Activated CD4-positive, alpha-beta memory T cell treated with anti-CD3 and anti-CD28 coated beads, Interleukin-2, amount 10 ng/mL, durations not matched to agents 7 days and 5 days (primary cell): ENCODE measurements at places on chromosomes 12 and 14. TPM values are rescaled to one million over a fixed set of nuclear protein-coding genes. Genes with fewer than 3 reads are reported as not detected.

RPL36AL gene
- 320 TPM for total RNA-seq

CMKLR1 gene
- not detected for total RNA-seq

- no peak for DNase-seq
These were observed 224.2 kb upstream of the EEA1 start for GRCh38 chr12:93153321-93153720.

TTC7B gene
- 8.8 TPM for total RNA-seq

PPP2R5E gene
- 46.3 TPM for total RNA-seq

DNA sequence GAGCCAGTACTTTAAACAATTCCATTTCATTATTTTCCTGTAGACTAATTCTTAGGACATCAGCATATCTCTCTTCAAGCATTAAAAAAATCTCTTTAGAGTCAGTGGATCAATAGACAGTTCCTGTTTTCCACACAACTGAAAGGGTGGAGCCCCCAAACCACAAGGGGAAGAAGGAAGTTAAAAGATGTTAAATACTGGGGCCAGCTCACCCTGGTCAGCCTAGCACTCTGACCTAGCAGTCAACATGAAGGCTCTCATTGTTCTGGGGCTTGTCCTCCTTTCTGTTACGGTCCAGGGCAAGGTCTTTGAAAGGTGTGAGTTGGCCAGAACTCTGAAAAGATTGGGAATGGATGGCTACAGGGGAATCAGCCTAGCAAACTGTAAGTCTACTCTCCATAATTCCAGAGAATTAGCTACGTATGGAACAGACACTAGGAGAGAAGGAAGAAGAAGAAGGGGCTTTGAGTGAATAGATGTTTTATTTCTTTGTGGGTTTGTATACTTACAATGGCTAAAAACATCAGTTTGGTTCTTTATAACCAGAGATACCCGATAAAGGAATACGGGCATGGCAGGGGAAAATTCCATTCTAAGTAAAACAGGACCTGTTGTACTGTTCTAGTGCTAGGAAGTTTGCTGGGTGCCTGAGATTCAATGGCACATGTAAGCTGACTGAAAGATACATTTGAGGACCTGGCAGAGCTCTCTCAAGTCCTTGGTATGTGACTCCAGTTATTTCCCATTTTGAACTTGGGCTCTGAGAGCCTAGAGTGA, at the start of gene LYZ:
TSS of gene LYZ (plus strand) at position 220 of the 777 bp plus-strand sequence. CDS start at position 248, 28 bp downstream.
- no peak for DNase-seq

- DNase-seq, result no peak
These were observed 101.4 kb downstream of the TTC7B start for GRCh38 chr14:90714811-90715210.

VSX2 gene
- not detected for total RNA-seq

DNA sequence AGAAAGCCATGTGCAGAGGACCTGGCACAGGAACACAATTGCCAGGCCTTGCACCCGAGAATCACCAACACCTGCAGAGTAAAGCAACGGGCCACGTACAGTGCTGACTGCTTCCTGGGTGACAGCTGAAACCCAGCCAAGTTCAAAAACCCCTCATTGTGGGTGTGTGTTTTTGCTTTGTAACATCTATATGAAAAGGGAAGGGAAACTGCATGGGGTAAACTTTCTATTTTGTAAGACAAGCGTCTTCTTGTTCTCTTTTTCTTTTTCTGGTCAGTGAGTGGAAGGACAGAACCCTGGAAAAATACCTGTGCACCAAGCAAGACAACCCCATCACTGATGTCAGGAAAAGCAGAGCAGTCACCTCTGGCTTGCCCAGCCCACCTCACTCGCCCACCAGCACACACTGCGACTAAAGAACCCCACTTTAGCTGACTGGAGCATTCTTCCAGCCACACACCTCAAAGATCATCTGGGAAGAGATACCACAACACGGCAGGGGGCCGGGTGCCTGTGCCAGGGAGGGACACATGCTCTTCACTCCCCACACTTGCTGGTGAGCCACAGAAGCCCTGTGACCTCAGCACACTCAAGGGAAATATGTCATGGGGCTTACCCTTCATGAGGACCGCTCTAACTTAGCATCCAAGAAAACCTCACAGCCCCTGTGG, 172.3 kb downstream of the NDUFA12 start:
- DNase-seq, result no peak

DDX23 gene
- total RNA-seq, result 127 TPM

DNA sequence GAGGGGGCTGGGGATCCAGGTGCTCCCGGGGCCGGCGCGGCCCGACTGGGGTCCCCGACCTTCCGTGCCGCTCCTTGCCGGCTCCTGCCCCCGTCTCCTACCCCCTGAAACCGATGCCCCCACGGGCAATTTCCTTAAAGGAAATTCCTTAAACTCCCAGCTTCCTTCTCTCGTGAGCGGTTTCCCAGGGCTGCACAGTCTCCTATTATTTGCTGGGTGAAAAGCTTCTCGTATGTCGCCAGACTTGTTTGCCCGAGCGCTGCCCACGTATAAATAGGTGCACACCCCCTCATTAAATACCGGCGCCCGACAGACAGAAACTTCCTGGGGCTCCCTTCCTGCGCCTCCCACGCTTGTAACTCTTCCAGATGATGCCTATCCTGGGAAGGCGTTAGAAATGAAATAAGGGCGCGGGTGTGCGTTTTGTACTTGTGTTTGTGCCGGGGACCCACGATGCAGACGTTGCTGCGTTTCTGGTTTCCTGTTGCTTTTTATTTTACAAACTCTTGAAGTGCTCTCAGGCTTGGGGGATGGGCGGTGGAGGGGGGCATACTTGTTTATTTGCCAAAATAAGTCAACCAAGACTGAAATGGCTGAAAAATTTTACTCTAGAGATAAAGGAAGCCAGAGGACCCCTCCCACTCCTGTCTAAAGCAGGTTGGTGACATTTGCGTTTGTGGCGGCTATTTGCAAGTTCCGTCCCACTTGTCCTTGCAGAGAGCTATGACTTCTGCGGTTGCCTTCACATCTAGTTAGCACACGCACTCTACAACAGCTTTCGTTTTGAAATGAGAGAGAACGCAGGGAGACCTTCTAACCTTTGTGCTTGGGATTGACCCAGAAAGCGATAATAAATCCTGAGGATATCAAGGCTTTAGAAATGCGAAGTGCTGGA, 1.0 kb downstream of the HIP1R start:
- peak; percentile 62 for DNase-seq

- no peak for DNase-seq
These were observed 163.0 kb upstream of the FOXG1 start for GRCh38 chr14:28603606-28604005.

DNA sequence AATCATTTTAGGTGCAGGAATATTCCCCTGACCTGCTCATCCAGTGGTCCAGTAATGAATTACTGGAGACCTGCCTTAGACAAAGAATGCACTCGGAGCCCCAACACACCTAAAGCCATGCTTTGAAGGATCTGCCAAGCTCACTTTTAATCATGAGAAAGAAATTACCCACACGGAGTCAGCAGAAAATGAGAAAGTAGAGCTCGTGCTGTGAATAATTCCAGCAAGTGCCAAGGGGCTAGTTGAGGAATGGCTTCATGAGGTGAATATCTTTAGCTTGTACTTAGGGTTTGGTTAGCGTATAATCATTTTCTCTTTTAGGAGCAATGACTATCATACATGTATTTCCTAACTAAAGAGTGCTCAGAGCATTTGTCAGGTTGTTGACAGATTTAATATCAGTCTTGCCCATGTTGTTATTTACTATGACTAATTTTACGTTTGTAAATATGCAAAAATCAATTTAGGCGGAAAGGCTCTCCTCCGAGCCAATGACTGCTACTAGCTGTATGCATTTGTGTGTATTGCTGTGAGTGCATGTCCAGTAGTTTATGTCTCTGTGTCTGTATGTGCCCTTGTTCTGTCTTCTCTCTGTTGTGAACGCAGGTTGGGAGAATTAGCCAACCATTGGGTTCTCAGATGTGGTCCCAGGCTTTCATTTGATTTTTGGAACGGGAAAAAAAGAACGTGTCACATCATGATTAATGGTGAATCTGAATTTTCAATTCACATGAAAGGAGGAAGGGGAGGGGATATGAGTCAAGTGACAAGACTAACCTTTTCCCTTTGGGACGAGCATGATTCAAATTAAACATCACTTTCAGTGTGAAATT, 98.4 kb downstream of the RMST start:
- no peak for DNase-seq

- DNase-seq, result peak; percentile 65
These were observed 1.4 kb downstream of the ATF1 start for GRCh38 chr12:50765095-50765911.

DNA sequence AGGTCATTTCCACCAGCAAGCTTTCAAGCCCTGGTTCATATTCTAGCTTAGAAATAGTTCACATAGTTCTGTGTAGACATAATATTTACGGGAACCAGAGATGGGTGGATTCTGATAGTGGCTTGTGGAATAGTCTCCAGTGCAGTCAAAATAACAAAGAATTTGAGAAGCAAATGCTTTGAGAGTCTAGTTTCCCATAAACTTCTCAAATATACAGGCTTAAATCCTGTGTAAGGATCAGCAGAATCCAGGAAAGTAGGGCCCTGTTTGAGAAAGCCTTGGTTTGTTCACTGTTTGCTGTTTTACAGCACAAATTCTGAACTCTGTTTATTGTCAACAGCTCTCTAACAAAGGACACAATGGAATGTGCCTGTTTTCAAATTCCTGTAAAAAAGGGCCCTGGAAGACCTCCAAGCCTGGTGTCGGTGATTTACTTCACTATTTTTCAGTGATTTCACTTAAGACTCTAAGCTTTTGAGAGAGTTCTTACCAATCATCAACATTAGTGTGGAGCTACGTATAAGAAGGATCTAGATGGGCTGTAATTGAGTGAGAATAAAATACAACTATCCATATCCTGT, 11.4 kb upstream of the FOS start:
- DNase-seq, result no peak

KCNC2 gene
- not detected for total RNA-seq

DTX1 gene
- 0.18 TPM for total RNA-seq

GRCh38 chr14:81550001-81550637, 16.5 kb upstream of the SEL1L start:
- no peak for DNase-seq

- no peak for DNase-seq
These were observed 88.7 kb downstream of the NTN4 start for GRCh38 chr12:95701722-95702418.

PRKD1 gene
- not detected for total RNA-seq

DNA sequence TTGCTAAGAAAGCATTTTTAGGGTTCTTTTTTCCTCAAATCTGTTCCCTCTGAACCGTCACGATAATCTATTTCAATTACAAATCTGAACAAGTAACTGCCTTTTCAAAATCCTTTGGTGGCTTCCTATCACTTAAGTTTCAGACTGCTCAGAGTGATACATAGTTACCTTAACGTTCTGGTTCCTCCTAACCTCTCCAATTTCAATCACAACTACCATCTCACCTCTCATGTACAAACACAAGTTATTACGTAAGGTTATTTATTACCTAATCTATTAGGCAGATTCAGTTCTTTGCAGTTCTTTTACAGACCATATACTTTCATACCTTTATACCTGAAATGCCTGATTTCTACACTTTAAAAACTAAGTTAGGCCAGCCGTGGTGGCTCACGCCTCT, 12.1 kb downstream of the RNF212B start:
- no peak for DNase-seq

- no peak for DNase-seq
These were observed 575.3 kb downstream of the TMTC2 start for GRCh38 chr12:83261998-83262397.

OR11H12 gene
- not detected for total RNA-seq

- DNase-seq, result no peak
These were observed 76.1 kb downstream of the GALNT4 start for GRCh38 chr12:89448526-89448925.

DNA sequence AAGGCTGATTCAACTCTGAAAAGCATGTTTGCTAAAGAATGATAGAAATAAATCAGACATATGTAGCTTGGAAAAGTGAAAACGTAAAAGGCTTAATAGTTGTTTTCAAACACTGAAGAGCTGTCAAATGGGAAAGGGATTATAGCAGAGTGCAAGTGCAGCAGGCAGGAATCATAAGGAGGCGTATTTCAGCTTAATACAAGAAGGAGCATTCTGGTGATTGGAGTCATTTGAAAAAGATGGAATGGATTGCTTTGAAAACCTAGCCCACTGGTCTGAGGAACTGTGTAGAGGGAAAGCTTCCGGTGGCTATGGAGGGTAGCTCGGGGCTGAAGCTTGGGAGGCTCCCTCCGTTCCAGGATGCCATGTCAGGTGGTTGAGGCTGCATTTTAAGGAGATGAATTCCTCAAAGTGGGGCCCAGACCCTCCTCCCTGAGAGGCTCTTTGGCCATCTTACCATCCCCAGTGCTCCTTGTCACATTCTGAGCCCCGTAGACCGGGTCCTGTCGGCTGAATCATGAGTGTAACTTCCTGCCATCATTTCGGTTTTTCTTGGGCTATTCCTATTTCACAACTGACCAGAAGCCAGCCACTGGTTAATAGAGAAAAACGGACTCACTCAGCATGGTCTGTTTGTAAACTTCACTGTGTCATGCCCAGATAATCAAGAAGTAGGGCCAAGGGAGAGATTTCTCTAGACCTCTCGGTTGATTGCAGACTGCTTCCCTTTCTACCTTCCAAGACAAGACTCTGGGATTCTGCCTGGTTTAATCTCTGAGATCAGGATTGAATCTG, 6.5 kb downstream of the WNT5B start:
- no peak for DNase-seq

DNA sequence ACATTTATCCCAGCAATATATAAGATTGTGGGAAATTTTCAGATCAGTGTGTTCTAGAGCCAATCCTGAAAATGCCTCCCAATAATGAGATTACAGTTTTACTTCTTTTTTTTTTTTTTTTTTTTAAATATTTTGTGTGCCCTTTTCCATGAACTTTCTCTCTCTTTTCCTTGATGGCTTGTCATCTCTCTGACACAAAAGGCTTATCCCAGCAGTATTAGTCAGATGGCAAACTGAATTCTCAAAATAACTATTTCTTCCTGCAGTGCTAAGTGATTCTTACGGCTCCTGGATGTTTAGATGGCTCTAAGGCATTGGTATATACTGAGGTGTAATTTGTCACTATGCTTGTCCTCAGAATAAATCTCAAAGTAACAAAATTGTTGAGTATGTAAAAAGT, 86.7 kb downstream of the LRP6 start:
- no peak for DNase-seq

GRCh38 chr14:35242599-35243311, 49.4 kb upstream of the PSMA6 start:
- no peak for DNase-seq

- DNase-seq, result no peak
These were observed 252.1 kb upstream of the NAV3 start for GRCh38 chr12:77578466-77579220.

DNA sequence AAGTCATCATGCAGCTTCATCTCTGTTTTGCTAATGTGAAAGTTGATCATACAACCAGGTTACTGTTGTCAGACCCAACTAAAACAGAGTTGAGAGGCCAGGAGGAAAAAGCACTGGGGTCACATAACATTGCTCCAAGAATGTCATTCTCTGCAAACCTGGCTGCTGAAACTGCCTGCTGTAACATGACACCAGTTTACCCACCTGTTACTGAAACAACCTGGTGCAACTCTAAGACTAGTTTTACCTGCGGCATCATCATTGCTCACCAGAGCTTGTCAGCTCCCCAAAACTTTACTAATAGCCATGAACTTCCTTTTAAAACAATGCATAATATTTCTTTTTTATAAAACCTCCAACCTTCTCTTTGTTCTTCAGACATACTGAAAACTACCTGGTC, 30.7 kb upstream of the DEGS2 start:
- DNase-seq, result no peak

- DNase-seq, result no peak
These were observed 86.1 kb downstream of the CACNA1C start for GRCh38 chr12:2138871-2139308.
